ENCODE measurements at places on chromosomes 7 and 10.

GRCh38 chr10:34719746-34720145 lies 95.3 kb downstream of the PARD3 start:
- DNase-seq: no peak

DNA sequence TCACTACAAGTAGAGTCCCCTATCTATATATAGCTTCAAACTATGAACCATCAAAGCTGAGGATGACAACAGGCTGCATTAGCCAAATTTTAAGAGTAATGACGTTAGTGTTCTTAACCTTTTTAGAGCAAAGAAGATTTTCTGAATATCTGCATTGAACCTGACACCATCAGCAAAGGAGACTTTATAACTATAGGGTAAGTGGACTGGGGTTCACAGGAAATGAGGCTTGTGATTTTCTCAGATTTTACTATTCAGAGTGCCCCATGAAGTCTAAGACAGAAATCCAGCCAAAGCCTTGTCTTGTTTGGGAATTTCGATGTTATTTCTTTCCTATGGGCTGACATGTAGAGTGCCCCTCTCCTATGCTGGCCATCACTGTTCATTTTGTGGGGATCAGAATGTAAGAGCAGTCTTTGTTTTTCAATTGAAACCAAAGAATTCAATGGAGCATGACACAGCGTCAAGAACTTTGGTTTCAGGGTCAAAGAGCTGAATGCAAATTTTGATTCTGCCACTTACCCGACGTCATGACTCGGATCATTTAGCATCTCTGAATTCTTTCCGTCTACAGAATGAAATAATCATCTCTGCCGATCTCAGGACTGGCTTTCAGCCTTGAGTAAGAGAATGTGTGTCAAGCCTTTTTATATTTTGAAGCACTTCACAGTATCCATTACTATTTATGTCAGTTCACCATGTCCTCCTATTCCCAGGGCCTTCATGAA lies 52.7 kb downstream of the DENND11 start:
- peak; percentile 58 for DNase-seq

DNA sequence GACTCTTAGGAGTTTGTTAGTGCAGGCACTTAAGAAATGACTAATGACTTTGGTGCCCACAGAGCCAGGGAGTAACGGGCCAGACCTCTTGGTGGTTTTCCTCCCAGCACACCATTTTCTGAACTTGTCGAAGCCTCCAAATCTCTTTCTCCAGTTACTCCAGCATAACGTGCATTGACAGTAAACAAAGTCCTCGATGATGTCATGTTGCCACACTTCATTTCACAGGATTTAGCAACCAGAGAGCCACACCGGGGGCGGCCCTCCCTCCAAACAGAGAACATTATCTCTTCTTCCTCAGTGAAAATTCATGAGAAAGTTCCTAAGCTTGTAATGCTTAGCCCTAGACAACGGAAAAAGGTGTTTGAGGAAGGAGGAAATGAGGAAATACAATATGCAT lies 4.0 kb upstream of the SVOPL start:
- no peak for DNase-seq

- no peak for DNase-seq
These were observed 71.2 kb downstream of the ALOX5 start for GRCh38 chr10:45444976-45445898.

- DNase-seq: no peak
These were observed 173.9 kb upstream of the CDK1 start for GRCh38 chr10:60604342-60604741.

- no peak for DNase-seq
These were observed 63.8 kb downstream of the TASOR2 start for GRCh38 chr10:5748394-5748803.

- DNase-seq: no peak
These were observed 224.9 kb upstream of the NFE2L3 start for GRCh38 chr7:25926891-25927625.

- no peak for DNase-seq
These were observed 337.0 kb downstream of the CRPPA start for GRCh38 chr7:16084370-16084769.

DNA sequence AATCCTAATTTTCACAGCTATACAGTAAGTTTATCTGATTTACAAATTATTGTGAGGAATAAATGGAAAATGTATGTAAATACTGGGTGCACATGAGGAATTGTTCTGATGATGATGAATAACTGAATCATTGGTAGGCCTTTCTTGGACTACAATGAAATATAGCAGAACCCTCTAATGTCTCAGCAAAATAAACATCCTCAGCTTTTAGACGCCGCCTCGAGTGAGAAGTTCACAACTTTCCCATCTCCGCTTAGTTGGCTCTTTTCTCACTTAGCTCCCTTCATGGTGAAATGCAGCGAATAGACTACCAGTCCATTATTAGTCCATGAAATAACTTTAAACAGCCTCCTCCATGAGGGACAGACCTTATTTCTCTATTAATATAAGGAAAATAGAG lies 182.3 kb downstream of the BICC1 start:
- no peak for DNase-seq

DNA sequence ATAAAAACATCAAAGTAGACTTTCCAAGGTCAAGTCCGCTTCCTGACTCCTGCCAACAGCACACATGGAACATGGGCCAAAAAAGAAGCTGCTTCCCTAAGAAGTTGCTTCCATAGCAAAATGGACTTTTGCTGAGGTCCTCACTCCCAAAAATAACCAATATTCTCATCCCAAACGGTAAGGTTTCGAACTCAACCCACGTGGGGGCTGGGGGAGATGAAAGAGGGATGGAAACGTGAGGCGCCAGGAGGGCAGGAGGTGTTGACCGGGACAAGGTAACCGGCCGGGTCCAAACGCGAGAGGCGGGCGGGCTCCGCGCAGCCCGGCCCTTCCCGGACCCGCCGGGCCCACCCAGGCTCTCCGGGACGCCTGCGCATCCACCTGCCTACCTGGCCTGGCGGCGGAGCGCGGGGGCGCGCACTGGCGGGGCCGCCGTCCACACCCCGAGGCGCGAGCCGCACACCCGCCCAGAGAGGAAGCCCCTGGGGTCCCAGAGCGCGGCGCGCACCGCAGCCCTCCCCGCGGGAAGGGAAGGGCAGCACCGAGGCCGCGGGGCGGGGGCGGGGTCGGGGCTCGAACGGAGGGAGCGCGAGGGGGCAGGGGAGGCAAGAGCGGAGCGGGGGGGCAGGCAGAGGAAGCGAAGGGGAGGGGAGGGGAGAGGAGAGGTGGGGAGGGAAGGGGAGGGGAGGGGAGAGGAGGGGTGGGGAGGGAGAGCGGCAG lies 742 bp downstream of the LMBR1 start:
- DNase-seq: peak; percentile 77

GRCh38 chr7:151968357-151968756 lies 12.1 kb downstream of the GALNTL5 start:
- no peak for DNase-seq

DNA sequence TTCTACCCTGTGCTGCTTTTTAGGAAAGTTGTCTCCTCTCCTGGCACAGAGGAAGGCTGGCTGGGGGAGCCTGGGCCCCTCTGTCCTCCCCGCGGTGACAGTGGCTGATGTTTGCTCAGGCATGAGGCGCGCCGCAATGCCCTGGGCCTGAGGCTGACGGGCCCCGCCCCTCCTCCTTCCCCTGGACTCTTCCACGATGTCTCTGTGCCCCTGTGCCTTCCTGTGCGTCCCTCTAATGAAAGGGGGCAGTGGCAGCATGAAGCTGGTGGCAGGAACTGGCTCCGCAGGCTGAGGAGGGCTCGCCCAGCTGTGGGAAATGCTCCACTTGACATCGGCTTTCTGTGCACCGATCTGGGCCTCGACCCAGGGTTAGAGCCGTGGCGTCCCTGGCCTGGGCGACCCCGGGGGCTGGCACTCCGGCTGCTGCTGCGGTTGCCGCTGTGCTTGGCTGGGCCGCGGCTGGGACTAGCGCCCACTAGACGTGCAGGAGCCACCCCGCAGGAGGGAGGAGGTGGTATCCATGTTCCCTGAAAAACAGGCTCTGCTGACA lies 67.9 kb downstream of the ZNF680 start:
- no peak for DNase-seq

- DNase-seq: no peak
These were observed 78.4 kb upstream of the LEP start for GRCh38 chr7:128162666-128163065.

GRCh38 chr10:112375721-112376395 lies 1.9 kb downstream of the ACSL5 start:
- peak; percentile 87 for DNase-seq

GRCh38 chr10:43076876-43077420 lies at the start of gene RET:
Gene RET (plus strand): TSS chr10:43077069. CDS start chr10:43077259, 190 bp downstream.
- no peak for DNase-seq

DNA sequence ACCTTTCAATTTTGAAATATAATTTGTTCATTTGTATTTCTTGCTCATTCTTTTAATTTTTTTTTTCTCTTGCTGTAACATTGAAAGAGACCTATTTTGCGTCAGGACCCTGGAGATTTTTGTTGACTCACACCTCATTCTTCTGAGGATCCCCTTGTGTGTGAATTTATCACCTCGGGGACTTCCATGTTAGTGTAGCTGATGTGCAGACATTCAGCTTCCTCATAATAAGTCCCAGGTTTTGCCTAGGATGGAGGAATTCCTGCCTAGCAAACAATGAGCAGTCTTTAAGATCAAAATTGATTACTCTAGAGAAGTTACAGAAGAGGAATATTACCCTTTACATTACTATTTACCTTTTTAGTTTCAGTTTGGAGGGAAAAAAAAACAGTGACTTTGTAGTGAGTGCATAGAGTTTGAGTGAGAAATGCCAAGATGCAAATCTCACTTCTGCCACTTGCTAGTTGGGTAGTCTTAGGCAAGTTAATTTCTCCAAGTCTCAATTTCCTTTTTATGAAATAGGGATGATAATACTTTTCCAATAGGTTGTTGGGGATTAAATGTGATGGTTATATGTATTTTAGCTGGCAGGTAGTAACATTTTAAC lies 14.3 kb downstream of the TES start:
- peak; percentile 49 for DNase-seq

- DNase-seq: no peak
These were observed 482.6 kb downstream of the RPS24 start for GRCh38 chr10:78516236-78516635.

DNA sequence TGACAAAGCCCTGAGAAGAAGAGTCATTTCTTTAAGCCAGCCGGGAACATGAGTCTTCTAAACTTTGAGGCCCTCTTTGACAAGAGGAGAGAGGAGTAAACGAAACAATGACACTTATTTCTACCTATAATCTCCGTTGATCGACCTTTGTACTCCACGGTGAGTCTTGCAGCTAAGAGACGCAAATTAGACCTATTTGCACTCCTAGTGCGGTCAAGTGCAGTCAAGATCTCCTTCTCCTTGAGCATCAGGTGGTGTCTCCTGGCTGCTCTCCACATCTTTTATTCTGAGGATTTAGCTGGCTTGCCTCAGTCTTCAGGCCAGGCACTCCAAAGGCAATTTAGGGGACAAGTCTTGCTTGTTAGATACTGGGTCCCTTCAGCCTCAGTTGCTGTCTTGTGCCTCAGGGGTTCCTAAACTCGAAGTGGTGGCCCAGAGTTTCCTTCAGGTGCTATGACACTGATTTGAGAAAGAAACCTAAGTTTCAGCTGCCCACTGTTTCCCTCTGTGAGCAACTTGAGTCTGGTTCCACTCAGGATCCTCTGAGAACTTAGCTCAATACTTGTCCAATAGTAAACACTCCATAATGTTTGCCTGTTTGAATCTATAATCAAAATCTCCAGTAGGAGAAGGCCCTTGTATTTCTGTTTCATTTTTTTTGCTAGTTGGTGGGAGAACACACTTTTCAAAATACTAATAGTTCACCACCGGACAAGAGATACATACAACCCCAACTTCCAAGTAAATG lies 312.9 kb downstream of the RNLS start:
- DNase-seq: no peak

- DNase-seq: no peak
These were observed 68.5 kb upstream of the EEPD1 start for GRCh38 chr7:36084485-36085091.

- DNase-seq: no peak
These were observed 557.6 kb upstream of the GALNT17 start for GRCh38 chr7:70574314-70574834.

DNA sequence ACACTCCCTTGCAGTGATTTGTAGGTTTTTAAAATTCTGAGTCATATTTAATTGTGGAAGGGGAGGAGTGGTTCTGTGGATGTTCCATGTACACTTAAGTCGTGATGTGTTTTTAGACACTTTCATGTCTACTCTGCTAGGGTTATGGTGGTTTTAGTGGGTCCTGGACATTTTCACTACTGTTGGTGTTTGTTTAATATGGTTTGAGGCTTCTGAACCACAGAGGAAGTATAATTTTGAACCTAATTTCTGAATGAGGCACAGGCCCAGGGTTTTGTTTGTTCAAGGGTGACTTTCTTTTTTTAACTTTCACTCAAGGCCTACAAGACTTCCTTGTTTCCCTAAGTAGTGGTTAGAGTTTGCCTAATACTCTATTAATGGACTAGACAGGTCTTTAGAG lies 13.3 kb downstream of the SLC26A5 start:
- DNase-seq: peak; percentile 40

- DNase-seq: no peak
These were observed 4.4 kb downstream of the CALML3 start for GRCh38 chr10:5528989-5529701.

DNA sequence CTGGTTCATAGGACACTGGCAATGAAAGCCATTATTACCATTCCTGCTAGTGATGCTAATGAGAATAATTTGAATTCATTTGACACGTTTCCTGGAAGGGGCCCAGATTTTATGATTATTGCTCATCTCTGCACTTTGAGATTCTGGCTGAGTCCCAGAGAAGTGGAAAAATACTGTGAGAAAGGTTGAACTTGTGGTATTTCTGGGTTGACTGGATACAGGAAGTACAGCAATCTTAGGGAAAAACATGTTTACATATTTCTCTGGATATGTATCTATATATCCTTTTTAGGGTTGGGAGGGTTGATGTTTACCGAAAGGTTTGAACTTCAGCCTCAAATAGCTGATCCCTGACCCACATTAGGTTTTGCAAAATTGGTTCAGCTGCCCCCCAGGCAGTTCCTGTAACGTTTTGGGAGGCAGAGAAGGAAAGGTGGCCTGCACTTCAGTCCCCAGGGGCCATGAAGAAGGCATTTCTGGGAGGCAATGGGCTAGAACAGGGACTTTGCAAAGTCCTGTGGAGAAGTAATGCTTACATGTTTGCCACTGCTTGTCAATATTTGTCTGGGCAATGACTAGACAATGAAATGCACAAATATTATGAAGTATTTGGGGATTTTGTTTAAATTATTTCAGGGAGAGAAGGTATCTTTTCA lies 253.7 kb upstream of the PITRM1 start:
- no peak for DNase-seq

- peak; percentile 53 for DNase-seq
These were observed 47.4 kb upstream of the PRKAR1B start for GRCh38 chr7:774161-775109.
